Endothelial cell (in vitro differentiated cells): ENCODE measurements at places on chromosomes 12 and 14.

- no peak for DNase-seq
Observed at GRCh38 chr14:43855556-43855955, 651.5 kb downstream of the FSCB start.

DNA sequence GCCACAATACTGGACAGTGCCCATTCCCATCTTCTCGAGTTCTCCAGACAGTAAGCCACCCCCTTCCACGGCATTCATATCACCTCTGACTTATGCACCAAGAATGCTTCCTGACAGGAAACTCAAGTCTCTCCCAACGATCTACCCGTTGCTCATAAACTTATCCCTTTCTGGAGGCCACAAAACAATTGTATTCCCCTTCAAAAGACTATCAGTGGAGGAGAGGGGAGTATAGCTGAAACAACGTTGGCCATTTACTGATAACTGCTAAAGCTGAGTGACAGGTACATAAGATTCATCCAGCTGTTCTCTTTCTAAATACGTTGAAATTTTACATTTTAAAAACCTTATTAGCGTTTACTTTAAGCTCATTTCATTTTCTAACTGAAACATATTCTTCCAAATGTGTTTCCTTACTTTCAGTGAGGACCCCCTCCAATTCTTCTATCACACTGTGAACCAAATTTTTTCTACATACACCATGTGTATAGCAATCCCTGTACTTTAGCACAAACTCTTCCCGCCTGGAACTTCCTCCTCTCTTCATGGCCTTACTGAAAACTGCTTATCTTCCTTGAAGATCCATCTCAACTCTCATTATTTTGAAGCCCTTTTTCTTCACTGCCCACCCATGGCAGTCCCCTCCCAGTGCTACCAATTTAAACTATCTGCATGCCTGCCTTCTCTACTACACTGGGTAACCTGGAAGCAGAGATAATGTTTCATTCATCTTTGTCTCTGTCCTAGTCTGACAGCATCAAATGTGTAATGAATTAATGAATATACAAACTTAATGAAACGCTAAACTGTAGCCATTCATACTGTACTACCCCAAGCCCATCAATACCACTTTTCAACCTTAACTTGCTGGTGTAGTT is 28.8 kb downstream of the ATXN2 start:
- DNase-seq = no peak

DNA sequence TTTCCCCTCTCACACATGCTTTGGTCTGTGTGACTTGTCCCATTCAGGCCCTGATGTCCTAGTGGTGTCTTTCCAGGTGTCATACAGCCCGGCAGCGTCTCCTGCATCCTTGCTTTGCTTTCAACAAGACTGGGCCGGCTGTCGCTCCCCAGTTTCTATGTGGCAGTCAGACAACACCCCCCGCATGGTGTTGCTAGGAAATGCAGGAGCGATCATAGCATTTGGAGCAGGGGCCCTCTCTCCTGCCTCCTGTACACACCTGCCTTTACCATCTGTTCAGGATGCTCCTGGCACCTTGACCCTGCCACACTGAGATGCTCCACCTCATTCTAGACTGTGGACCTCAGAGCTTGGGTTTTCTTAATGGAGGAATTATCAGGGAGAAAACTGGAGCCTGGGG is 29.5 kb downstream of the CACNA1C start:
- DNase-seq = no peak

DNA sequence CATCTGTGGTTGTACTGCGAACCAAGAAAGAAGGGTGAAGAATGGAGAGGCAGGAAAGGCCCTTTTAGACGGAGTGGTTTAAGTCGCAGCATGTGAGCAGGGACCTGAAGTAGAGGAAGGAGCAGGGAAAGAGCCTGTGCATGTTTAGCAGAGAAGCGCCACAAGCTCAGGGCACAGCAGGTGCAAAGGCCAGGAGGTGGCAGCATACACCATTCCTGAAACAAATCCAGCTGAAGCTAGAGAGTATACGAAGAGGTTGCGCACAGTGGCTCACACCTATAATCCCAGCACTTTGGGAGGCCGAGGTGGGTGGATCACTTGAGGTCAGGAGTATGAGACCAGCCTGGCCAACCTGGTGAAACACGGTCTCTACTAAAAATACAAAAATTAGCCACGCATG is 49.9 kb downstream of the HELB start:
- DNase-seq = peak; percentile 49

GRCh38 chr12:53267306-53267998 is 647 bp upstream of the ESPL1 start:
- no peak for DNase-seq

DNA sequence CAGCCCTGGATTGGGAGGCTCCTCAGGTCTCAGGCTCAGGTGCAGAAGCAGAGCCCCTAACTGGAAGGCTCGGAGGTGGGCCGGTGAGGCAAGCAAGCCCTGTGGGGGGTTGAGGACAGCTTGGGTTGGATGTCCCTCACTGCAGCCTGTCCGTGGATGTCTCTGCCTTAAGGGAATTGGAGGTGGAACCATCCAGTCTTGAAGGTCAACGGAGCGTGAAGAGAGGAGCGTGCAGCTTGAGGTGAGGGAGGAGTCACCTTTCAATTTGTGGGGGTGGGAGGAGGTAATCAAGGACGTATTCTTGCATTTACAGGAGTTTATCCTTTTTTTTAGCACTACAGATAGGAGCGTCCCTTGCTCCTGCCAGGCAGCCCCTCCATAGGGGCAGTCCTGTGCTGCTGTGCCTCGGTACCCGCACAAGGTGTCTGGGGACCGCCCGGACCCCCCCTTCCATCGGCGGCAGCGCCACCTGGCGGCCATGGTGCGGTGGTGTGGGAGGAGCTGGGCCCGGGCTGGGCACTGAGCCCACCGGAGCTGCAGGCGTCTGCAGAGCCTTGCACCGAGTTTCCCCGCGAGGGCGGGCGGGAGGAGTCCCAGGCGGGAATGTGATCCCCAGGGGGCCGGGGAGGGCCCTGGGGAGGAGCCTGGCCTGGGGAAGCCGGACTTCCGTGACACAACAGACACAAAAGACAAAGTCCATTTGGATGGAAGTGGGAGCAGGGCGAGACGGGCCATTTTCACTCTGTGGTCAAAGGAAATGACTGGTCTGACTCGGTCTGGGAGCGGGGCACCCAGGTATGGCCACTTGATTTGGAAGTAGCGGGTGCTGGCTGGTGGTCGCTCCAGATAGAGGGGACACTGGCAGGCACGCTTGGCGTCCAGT is 864 bp downstream of the DNAJC22 start:
- peak; percentile 88 for DNase-seq

DNA sequence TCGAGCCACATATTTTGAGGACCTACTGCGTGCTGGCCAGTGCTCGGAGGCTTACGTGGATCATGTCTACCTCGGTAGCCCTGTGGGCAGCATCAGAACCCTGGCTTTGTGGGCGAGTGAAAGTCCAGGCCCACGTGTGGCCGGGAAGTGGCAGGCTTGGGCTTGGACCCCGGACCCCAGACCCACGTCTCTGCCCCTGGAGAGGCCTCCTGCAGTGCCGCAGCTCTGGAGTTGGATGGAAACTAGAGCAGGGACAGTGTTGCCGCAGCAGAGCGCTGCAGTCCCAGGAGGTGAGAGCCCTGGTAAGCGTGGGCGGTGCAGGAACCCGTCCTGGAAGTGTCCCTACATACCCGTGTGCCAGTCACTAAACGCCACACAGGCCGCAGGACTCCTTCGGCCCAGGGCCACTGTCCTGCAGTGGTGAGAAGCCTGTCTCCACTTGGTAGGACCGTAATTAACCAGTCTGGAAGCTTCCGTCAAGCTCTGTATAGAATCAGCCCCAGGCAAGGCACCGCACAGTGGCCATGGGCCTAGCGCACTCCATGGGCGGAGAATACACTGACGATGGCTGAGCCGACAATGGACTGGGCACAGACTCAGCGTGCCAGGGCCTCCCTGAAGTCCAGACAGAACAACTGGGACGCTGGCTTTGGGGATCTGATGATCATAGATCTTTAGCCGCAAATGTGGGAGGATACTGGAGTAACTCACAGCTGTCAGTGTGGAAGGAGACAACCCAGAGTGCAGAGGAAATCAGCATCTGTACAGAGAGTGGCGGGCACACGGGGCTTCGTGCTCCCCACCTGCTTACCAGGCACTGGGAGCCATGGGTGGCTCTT is 219.5 kb downstream of the KIF26A start:
- DNase-seq = no peak

GRCh38 chr12:104410326-104410725 is 46.4 kb upstream of the CHST11 start:
- DNase-seq = no peak

DNA sequence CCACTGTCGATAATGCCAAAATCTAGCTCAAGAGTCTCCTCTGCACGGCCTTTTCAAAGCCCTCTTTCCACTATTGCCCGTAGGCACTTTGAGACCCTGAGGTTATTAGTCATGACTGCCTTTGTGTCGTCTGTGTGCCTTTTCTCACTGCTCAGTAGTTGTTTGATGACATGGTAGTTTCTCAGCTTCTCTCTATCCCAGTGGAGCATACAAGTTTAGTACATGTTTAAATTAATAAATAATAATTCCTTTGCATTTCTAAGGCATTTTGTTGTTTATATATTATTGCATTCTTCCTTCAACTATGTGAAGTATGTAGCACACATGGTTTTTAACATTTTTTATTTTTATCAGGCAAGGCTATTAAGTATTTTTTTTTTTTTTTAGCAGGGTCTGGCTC is 458.1 kb downstream of the PCNX1 start:
- DNase-seq = no peak

- DNase-seq = no peak
Observed at GRCh38 chr14:64654246-64654900, 49.9 kb upstream of the PLEKHG3 start.

- no peak for DNase-seq
Observed at GRCh38 chr12:109483346-109483745, 5.9 kb downstream of the UBE3B start.

DNA sequence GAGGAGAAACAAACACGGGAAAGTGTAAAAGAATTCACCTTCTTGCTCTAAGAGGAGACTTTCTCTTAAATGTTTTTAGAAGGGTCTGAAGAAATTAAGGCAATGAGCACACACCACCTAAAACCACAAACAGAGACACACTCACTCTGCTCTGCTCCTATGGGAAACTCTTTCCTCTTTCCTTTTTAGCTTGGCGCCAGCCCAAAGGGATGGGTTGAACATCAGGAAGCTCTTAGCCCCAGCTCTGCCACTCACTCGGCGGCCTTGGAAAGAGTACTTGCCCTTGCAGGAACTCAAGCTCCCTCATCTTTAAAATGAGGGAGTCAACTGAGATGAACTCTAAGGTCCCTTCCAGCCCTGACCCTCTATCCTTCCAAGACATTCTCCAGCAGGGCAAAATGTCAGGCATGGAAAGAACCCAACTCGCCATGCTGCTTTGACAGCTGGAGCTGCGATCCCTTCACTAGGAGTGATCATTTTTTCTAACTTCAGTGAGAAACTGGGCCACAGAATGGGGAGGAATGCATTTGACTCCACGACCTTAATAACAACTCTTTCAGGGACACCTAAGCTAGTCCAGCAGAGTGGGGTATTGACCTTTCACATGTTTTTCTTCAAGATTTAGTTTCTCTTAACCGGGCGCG is 980 bp upstream of the RNASE8 start:
- no peak for DNase-seq

DNA sequence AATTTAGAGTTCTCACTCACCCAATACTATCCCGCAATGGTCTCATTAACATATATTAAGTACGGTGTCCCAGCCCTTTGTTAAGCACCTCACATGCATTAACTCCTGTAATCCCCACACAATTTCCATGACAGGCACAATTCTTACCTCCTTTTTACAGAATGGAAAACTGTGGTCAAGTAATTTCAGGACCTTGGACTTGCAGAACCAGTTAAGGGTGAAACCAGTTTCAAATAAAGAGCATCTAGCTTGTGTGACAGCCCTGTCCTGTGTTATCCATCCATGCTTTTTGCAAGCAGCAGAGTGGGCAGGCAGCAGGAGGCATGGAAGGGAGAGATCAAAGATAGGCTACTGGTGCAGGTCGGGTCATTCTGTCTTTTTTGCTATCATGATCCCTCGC is 470.8 kb downstream of the NELL2 start:
- DNase-seq = no peak

- no peak for DNase-seq
Observed at GRCh38 chr12:85625467-85625866, 210.7 kb downstream of the RASSF9 start.

DNA sequence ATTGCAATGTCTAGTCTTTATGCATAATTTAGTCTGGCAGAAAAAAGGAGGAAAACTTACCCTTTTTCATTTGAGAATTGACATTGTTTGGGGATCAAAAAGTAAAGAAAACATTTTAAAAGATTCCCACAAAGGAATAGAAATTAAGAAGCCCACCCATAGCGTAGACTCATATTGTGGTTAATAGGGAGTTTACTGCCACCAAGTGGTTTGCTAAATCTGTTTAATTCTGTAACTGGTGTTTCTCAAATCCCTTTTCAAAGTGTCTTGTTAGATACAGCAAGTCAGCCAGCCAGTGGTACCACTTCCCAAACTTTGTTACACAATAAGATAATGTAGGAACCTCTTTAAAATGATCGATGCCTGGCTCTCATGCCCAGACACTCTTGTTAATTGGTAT is 180.3 kb downstream of the IPO8 start:
- DNase-seq = no peak

- peak; percentile 17 for DNase-seq
Observed at GRCh38 chr14:61925043-61925442, 162.8 kb downstream of the SNAPC1 start.

DNA sequence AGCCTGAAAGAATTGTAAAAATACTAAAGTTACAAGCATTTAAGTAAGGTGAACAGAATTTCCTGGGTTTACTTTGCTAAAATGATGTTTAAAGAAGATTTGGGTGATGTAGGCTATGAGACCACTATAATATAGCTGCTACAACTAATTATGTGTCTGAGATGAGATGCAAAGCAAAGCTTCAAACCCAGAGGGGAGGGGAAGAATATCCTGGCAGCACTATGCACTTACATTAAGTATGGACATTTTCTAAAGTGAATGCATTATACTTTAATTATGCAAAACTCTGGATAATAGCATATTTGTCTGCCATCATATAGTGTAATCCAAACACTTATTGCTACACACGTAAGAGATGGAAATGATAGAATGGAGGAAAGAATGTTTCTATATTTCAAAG is 1003.7 kb downstream of the GALC start:
- no peak for DNase-seq

DNA sequence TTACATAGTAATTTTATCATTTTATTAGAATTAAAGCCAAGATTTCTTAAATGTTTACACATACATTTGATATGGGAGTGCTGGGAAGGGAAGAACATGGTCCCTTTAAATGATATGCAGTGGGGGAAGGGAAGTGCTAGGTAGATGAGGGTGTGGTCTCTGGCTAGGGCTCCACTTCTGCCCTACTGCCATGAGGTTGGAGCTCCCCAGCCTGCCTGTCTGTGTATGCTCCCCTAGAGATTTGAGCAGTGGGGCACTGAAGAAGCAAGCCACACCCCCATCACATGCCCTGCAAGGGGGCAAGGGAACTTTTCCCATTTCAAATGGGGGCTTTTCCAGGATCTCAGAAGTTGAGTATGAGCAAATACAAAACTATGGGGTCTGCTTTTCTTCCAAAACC is 25.5 kb downstream of the CLECL1 start:
- no peak for DNase-seq

DNA sequence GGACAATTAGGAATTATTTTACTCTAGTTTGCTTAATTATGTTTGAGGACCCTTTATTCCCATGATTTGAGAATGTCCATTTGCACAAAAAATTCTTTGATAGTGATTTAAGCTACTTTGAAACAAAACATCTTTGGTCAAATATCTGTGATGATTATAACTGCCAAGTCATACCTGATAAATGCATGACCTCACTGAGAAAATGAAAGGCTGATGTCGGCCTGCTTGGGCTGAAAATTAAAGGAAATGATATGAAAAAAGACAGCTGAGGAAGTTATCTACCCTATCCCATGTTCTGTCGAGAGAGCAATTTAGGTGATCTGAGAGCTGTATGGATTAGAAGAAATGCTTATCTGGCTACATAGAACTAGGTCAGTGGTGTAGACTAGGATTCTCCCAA is 43.6 kb downstream of the ATL1 start:
- DNase-seq = no peak
